ENCODE measurements at places on chromosomes 7 and 10.

DNA sequence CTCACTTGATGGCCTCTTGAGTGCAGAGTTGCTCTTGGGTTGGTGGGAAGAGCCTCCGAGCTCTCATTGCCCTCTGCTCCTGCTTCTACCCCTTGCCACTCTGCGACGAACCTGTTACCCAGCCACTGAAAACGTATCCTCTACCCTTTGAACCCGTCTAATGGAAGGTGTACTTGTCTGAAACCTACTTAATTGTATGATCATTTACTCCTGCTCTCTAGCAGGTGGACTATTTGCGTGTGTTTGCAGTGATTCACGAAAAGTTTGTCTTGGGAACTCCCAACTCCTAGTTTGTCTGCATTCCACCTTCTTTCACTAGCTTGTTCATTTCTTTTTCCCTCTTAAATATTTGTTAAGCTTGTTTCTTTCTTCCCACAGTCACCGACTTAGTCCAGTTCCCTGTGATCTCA lies 503 bp downstream of the CROT start:
- no peak for DNase-seq

GRCh38 chr7:66640802-66641525 lies 12.3 kb downstream of the KCTD7 start:
- DNase-seq = no peak

GRCh38 chr10:119450606-119451299 lies 91.8 kb downstream of the RGS10 start:
- DNase-seq = no peak

DNA sequence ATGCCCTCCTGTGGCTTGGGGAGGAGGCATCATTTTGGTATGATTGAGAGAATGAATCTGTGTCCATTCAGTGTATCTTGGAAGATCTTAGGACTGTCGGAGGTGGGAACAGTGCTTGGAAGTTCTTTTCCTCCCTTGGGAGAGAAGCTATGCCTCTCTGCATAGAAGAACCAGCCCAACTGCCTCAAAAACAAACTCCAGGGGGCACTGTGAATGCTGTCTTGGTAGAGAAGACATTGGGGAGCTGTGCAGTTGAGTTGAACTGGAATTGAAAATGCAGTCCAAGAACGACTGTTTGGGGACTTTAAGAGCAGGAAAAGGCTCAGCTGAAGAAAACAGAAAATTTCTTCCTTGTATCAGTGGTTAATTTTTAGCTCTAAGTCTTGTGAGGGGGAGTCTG lies 4.9 kb upstream of the GJD4 start:
- DNase-seq = no peak

DNA sequence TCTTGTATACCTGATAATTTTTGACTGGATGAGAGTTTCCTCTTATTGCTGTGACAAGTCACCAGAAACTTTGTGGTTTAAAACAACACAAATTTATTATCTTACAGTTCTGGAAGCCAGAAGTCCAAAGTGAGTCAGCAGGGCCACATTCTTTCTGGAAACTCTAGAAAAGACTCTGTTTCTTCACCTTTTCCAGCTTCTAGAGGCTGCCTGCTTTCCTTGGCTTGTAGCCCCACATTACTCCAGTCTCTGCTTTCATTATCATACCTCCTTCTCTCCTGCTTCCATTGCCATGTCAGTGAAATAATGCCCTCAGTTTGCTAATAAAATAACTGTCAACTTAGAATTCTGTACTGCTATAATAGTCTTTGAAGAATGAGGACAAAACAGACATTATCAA lies 65.3 kb downstream of the VCL start:
- DNase-seq = peak; percentile 36

DNA sequence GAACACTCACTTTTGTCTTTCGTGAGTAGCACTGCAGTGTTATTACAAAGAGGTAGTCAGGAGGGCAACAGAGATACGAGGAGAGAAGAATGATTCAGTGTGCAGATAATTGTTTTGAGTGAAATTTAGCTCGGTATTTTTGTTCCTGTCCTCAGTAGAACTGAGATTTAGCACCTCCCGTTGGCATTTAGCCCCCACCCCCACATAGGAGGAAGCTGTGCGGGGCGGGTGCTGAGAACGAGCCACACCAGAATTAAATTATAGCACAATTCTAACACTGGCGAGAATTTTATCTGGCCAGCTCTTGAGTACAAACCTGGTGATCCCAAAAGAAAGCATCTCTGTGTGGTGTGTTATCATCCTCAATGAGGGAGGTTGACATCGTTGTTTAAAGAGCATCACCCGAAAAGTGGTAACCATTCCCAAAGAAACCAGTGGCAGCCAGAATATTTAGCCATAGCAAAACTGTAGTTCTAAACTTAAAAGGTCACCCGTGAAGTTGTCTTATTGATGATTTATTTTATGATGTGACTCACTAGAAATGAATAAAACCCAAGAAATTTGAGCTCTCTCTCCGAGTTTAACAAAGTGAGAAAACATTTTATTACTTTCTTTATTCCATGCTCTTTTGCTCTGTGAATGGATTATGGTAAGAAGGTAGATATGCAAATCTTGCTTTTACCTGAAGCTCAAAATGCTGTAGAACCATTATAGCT lies 612.2 kb downstream of the SUGCT start:
- peak; percentile 11 for DNase-seq

DNA sequence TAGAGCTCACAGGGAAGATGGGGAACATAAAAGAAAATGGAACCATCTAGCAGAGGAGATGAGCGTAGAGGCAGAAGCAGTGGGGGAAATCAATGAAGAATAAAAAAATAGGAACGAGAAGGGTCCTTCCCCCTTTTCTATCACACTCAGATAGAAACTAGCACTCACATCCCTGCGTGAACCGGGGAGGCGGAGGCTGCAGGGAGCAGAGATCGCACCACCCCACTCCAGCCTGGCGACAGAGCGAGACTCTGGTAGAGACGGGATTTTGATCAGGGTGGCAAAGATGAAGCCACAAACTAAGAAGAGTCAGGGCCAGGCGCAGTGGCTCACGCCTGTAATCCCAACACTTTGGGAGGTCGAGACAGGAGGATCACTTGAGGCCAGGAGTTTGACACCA lies 64.7 kb upstream of the ECHDC3 start:
- DNase-seq = no peak

GRCh38 chr10:77259171-77259874 lies 378.3 kb downstream of the KCNMA1 start:
- no peak for DNase-seq

DNA sequence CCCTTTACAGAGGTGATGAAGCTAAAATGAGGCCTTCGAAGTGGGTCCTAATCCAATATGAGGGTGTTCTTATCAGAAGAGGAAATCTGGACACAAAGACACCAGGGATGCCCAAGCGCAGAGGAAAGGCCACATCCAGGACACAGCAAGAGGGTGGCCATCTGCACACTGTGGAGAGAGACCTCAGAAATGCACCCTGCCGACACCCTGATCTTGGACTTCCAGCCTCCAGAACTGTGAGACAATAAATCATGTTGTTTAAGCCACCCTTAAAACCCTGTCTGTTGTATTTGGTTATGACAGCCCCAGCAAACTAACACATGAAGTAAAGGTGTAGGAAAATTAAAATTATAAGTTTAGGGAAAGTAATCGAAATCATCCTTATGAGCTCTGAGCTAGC lies 64.0 kb downstream of the CDC123 start:
- no peak for DNase-seq

- peak; percentile 33 for DNase-seq
Measured at GRCh38 chr7:127904670-127904985, 126.6 kb downstream of the LRRC4 start.

- no peak for DNase-seq
Measured at GRCh38 chr10:48821692-48822091, 117.9 kb downstream of the LRRC18 start.

DNA sequence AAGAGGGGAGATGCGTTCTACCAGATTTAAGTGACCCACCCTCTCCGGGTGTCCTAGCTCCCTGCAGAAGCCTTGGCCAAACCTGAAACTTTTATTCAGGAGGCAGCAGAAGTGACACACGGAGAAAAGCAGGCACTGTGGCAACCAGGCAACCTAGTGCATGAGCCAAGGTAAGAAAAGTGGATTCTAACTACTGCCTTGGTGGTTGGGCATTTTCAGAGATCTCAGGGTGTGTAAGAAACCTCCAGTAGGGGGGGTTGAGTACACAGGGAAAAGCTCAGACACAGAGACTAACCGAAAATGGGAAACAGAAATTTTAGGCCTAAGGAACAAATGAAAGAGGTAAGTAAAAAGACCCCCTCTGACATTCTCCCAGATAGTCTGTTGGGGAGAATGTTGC lies 645.7 kb downstream of the ANKRD7 start:
- DNase-seq = no peak

DNA sequence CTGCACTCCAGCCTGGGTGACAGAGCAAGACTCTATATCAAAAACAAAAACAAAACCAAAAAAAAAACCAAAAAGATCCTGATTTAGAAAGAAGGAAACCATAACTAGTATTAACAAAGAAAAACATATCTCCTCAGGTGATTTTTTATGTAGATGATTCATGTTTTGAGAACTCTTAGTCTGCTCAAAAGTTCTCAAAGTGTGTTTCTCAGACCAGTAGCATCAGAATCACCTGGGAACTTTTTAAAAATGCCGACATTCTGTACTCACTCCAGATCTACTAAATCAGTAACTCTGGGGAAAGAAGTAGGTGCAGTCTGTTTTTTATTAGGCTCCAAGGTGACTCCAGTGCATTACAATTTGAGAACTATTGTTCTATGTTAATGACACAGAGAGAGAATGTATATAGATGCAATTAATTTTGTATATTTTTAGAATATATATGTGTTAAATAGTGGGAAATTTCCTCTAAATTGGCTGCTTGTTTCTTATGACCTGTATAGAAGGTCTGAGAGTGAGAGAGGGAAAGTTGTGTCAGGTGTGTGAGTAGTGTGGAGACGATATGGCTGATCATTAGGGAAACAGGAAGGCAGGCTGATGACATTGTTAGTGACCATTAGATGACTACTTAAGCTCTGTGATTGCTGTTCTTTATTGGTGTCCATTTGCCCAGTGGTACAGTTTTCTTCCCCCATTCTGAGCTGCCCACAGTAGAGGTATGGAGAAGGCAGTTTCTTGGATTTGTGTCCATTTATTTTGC lies 1075.0 kb downstream of the NRG3 start:
- no peak for DNase-seq

DNA sequence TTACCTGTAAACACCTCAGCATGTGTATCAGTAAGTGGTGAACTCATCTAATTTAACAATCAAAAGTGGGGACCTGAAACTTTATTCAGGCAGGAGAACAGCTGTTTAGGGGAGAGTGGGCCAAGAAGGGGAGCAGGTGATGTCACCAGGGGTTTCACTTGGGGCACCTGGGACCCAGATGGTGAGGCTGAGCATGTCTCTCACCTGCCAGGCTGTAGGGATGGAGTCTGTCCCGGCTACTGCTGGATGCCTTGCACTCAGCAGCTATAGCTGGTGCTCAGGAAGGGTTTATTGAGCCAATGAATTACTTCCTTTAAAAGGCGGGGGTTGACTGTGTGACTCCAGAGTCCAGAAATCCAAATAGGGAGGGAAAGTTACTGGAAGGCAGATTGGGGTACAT lies 23.0 kb downstream of the CDH23 start:
- no peak for DNase-seq

- DNase-seq = no peak
Measured at GRCh38 chr10:67175354-67175753, 249.5 kb downstream of the LRRTM3 start.

DNA sequence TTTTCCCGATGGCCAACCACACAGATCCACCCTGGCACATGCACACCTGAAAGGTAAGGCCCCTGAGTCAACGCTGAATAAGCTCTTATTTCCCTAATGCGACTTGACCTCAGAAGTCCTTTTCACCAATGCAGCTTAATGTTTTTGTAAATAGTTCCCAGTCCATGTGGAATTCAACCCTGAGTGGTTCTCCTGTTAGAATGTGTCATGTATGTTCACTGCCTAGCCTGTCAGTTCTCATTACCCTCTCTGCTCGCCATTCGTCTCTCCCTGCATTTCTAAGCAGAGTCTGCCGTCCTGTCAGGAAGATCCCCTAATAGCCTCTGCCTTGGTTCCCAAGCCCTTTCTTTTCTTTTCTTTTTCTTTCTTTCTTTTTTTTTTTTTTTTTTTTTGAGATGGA lies 392.6 kb upstream of the SHH start:
- DNase-seq = no peak

GRCh38 chr7:65411249-65411648 lies 37.6 kb downstream of the ZNF92 start:
- DNase-seq = no peak

DNA sequence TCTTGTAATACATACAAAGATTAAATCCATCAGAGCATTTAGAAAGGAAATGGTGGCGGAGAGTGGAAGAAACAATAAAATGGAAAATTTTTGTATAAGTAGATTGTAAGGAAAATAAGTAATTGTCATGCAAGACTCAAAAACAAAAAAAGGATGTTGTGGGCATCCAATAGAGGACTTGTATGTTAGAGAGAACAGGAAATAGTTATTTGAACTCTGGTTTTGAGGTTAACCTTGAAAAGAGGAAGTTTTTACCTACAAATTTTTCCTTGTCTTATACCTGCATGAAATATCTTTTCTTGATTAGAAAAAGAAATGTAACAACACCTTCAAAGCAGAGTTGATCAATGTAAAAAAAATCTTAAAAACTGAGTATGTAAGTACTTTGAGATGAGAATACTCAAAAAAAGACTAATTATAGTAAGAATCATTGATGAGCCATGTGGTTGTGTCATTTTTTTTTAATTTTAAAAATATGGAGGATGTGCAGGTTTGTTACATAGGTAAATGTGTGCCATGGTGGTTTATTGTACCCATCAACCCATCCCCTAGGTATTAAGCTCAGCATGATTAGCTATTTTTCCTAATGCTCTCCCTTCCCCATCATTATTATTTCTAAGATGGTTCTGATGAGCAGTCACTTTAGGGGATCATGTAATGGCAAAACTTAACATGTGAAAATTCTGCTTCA lies 11.9 kb downstream of the TMEM106B start:
- DNase-seq = no peak

DNA sequence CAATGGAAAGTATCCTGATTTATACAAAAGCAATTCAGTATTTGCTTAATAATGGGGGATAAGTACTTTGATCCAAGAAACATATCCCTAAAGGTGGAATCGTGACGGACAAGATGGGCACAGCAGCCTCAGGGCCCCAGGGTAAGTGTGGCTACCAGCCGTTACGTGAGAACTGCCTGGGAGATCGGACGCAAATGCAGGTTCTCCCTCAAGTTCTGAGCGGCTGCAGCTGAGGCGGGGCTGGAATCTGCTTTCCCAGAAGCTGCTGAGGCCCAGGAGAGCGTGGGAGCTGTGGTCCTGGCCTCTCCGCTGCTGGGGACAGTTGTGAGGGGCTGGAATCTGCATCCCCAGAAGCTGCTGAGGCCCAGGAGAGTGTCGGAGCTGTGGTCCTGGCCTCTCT lies 13.5 kb downstream of the FOXL3 start:
- no peak for DNase-seq
